ENCODE measurements at places on chromosomes 6 and 20.

DNA sequence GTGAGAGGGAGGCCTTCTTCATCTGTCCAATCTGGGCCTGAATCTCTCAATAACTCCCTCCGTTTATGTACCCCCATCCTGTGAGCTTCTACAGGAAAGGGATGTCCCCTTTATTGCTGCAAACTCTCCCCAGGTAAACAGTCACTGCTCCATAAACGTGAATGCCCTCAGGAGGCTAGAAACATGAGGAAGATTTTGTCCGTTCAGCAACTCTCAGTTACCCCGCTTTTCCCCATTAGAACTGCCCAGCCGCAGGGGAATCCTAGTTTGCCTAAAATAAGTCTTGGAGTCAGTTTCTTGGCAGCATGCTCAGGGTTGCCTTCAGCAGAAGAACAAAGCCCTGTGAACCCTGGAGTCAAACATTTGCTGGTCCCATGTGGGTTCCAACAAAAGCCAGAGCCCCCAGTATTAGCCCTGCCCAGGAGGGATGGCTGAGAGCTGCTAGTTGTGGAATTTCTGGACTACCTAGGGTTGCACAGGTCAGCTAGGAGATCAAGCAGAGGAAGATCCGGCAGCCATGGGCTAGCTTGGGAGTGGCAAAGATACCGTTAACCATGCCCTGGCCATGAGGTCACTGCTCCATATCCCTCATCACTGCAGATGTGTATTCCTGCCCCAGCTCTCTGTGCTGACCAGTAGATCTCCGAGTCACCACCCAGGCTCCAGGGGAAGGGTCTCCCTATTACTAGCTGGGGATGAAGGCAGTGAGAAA lies 640 bp downstream of the LRRN4 start:
- DNase-seq = no peak

DNA sequence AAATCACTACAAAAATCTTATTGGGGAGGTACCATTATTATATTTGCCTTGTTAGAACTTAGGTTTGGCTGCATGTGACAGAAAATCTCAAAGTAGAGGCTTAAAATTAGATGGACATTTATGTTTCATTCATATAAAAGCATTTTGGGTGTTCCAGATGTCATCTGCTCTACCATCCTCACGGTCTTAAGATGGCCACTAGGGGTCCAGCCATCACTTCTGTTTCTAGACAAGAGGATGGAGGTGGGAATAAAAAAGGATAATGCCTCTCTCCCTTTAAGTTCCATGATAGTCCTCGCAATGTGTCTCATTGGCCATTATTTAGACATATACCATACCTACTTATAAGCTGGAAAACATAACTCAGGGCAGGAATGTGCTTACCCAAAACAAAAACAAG lies 929.5 kb downstream of the KIF16B start:
- DNase-seq = no peak

GRCh38 chr6:39156801-39157200 lies 41.8 kb upstream of the SAYSD1 start:
- no peak for DNase-seq

DNA sequence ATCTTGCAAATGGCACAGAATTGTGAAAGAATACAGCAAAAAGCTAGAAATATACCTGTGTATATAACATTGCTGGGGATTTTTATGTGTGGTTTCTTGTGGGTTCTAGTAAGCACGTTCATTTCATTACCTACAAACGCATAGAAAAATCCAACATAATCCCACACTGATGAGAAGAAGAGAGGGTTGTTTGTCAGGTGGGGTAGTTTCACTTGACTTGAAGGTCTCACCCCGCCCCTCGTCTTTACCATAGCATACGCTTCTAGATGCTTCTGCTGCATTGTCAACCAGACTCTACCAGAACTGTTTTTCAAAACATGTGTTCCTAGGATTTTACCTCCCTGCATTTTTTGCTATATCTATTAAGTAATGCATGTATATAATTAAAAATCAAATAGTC lies 284.1 kb upstream of the TAB2 start:
- DNase-seq = no peak

DNA sequence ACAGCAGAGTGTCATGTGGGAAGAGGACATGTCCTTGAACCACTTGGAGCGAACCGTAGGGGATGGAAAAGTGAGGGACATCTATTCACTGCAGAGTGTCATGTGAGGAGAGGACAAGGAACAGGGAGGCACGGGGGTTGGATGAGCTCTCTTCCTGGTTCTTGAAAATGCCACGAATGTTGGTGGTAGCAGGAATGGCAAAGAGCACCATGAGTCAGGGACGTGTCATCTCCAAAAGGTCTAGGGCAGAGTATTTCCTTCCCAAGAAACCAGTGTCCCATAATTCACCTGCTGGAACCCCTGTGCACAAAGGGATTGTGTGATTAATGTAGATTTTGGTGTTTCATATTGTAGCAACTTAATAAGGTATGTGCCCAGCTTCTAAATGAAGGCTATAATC lies 136.8 kb downstream of the BFSP1 start:
- DNase-seq = no peak

DNA sequence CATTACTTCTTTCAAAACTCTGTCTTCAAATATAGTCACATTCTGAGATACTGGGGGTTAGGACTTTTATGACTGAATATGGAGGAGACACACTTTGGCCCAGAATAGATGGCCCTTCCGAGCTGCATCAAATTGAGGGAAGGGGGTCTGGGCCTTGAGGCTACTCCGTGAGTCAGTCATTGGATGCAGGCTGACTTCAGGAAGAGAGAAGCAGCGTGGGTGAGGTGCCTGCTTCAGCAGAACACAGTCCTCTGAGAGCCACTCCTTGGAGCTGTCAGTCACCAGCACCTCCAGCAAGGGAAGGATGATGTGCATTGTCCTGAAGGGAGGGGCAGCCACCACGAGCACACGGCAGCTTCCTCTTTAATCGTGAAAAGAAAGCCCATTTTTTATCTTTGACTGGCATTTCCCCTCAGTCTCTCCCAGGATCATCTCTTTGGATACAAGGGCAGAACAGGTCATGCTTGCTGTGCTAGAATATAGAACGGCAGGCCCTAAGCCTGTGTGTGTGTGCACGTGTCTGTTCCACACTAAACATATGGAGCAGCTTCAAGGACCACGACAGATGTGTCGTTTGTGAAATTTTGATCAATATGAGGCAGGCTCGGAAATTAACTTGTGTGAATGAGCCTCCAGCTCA lies 721.6 kb downstream of the KIF16B start:
- no peak for DNase-seq

- DNase-seq = no peak
Measured at GRCh38 chr6:87667032-87667431, 35.0 kb downstream of the AKIRIN2 start.

GRCh38 chr20:13458860-13459451 lies 179.8 kb downstream of the TASP1 start:
- no peak for DNase-seq

DNA sequence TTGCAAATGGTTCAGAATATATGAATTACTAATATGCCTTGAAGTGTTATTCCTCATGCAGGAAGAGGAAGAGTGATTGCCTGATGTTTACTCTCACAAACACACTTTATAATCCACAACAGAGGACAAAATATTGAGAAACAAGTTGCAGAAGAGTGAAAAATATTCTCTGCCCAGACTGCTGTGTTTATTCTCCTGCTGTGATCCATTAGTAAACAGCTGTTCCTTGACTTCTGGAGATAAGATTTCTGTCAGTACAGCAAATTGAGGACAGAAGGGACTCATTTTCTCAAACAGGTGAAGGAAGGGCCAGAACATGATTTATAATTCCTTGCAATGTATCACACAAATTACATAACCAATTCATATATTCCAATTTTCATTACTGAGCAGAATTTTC lies 148.0 kb downstream of the EPM2A start:
- no peak for DNase-seq

DNA sequence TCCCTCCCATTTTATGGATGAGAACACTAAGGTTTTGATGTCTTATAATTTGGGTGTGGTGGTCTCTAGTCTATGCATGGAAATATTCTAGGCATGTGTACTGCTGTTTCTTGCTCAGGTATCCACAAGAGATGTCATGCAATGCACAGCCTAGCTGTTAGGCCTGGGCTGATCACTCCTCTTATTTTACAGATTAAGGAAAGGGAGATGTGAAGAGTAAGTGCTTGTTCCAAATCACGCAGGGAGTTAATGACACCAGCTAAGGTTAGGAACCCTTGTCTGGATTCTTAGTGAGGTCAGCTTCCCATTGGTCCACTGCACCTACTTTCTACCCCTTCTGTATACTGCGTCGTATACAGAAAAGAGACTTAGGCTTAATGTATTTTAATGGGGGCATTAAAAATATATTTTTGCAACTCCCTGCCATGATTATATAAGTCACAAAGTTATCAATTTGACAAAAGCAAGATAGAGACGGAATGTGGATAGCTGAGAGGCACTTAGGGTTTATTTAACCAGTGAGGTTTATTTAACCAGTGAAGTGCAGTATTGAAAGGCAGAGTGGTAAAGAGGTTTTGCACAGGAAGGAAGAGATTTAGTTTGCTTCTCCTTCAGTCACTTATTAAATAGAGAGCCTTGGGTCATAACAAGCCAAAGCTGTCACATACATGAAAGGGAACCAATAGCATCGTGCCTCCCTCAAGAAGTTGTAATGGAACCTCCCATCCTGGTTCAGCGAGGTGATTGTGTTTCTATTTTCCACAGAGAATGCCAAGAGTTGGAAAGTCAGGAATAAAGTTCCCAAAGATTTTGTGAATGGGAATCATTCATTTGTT lies 95.0 kb upstream of the FAM184A start:
- no peak for DNase-seq

DNA sequence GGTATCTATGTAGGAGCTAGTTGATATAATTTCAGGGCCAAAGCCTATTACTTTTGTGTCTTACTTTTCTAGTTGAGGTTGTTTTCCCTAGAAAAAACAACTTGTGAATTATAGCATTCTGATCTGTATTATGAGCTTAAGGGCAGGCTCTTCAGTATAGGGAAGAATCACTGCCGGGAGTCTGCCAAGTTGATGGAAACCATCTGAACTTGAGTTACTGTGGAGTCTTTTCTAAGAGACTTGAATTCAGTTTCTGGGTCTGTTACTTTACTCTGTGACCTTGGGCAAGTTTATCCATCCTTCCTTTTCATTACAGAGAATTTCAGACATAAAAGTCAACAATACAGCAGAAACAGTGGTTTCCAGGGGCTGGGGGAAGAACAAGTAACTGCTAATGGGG lies 2.1 kb upstream of the CASS4 start:
- DNase-seq = no peak

DNA sequence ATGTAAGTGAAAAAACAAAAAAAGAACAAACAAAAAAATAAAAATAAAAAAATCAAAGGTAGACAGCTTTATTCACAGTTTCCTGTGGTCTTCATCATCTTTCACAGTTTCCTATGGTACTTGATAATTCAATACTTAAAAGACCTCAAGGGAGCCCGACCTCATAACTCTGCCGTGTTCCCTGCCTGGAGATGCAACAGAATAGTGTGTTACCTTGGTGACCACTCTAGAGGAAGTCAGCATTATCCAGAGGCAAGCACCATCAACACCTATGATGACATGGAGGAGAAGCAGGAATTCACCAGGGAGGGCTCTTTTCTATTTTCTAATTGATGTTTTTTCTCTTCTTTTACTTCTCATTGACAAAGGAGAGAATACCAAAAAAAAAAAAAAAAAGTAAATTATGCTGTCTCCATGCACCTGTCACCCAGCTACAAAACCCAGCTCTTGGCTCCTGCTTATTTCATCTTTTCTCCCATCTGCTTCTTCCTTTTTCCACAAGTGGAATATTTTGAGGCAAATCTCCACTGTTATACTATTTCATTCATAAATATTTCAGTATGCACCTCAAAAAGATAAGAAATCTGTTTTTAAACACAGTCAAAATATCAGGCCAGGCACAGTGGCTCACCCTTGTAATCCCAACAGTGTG lies 95.8 kb upstream of the STXBP5 start:
- no peak for DNase-seq

DNA sequence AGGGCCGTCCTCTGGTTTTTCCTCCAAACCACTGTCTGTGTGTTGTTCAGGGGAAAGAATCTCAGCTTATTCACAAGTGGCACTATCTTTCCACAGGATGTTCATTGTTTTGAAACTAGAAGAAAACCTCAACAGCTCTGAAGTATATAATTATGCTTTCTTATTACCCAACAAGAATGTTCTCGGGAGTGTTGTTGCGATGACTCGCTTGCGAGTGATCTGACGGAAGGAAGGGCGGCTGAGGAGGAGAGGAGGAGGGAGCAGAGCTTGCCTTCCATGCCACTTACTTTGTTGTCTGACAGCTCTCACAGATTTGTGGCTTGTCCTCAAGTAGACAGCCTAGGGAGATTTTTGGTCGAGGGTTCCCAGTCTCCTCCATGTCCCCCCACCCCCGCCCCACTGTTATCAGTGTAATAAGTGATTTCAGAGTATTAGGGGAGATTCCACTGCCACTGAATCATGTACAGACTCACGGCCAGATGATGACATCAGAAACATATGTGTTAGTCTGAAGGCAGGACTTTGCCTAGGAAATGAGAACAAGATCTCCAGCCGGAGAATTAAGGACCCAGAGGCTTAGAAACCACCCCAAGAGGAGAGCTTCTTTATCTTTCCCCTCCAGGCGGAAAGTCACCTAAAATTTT lies 80.7 kb upstream of the CCN6 start:
- peak; percentile 24 for DNase-seq

DNA sequence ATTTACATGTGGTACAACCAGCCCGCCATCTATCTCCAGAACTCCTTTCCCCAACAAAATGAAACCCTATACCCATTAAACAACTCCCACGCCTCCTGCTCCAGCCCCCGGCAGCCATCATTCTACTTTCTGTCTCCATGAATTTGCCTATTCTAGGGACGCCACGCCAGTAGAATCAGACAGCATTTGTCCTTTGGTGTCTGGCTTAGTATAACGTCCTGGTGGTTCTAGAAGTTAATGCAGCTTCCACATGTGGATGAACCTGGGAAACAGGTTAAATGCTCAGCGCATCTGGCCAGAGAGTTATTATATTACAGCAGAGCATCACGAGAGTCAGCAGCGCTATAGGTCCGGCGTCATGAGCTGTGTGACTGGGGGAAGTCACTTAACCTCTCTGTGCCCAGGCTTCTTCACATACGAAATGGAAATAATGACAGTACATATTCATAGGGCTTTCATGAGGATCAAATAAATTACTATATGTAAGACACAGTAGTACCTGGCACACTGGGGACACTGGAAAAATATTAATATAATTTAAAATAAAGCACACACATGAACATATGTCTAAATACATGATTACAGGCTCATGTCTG lies 178.7 kb upstream of the TAB2 start:
- DNase-seq = no peak

DNA sequence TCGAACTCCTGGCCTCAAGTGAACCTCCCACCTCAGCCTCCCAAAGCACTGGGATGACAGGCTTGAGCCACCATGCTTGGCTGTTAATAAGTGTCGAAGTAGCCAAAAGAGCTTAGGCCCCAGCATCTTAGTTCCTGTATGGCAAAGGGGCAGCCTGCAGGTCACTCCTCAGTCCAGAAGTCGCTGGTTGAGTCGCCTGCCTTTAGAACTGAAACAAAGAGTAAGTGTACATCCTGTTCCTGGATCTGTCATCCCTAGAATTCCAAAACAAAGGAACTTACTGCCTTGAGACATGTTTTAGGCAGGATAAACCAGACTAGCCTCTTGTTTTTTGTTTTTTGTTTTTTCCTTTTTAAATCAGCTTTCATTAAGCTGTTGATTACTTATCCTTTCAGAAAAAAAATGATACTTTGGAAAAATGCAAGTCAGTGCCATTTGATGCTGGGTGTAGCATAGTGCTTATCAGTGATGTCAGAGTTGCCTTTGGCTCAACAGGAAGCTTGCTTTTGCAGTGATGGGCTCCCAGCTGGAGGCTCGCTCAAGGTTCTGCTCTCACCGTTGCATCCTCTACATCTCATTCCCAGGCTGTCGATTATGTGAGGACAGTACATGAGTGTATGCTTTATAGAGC lies 9.0 kb downstream of the ACTR5 start:
- DNase-seq = no peak

GRCh38 chr20:44068316-44069201 lies 118.4 kb downstream of the JPH2 start:
- DNase-seq = no peak

Data from activated naive CD4-positive, alpha-beta T cell (primary cell).